ENCODE measurements at places on chromosomes 16 and 17.

- DNase-seq = no peak
Measured at GRCh38 chr17:35745246-35745645, 7.8 kb downstream of the GAS2L2 start.

- no peak for DNase-seq
Measured at GRCh38 chr17:68343976-68344375, 52.7 kb downstream of the ARSG start.

DNA sequence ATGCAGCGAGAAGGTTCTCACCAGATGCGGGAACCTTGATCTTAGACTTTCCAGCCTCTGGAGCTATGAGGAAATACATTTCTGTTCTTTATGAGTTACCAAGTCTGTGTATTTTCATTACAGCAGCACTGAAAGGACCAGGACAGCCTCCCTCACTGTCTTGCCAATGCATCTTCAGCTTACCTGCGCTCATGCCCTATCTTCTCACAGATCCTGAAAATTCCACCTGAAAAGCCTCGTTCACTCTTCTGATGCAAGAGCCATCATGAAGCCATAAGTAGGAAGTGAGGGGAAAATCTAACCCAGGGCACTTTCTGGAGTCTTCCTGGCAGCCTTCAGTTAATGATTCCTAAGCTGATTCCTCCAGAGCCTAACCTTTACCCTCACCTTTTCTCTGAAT lies 194.0 kb downstream of the SALL1 start:
- no peak for DNase-seq

GRCh38 chr17:80956321-80957190 lies 35.1 kb upstream of the CHMP6 start:
- no peak for DNase-seq

DNA sequence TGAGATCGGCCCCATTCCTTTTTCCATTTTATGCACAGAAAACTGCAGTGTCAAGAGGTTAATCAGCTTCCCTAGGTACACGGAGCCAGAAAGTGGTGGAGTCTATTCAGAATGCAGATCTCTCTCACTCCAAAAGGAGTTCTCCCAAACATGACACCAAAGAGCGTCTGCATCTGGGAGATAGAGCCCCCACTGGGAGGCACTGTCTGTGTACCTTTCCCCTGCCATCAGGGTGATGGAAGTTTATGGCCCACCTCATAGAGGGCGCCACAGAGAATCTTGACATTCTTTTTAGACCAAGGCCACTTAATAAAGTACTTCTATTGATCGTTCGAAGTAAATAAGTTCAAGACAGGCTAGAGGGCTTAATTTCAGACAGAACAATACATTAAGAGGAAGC lies 493.7 kb upstream of the ERCC4 start:
- DNase-seq = no peak

- DNase-seq = no peak
Measured at GRCh38 chr17:2222901-2223616, 80.5 kb downstream of the SMG6 start.
